GM04503 (cell line): ENCODE measurements at places on chromosomes 3 and 15.

- DNase-seq = no peak
These were observed 272.1 kb downstream of the SI start for GRCh38 chr3:164806188-164806587.

- DNase-seq = no peak
These were observed 25.3 kb downstream of the PLA2G4D start for GRCh38 chr15:42069025-42069424.

DNA sequence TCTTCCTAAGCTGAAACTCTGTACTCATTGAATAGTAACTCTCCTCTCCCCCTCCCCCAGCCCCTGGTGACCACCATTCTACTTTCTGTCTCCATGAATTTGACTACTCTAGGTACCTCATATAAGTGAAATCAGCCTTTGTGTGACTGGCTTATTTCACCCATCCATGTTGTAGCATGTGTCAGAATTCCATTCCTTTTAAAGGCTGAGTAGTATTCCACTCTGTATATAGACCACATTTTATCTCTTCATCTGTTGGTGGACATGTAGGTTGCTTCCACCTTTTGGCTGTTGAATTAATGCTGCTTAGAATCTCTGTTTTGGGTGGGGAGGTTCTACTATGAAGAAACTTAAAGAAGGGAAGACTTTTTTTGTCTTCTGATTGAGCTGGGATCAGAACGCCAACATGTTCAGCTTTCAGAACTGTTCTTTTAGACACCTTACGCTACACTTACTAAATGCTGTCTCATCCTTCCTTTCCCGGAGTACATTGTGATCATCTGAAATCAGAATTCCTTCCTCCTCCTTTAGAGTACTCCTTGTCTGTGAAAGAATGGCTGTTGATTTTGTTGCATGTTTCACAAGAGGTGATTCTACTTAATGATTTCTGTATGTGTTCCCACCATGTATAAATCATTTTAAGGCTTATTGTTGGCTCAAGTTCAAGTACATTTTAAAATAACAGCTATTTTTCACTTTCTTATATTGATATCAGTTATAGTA, 50.3 kb downstream of the MRPS25 start:
- no peak for DNase-seq

GRCh38 chr3:149640976-149641728, 16.7 kb downstream of the WWTR1 start:
- DNase-seq = no peak

DNA sequence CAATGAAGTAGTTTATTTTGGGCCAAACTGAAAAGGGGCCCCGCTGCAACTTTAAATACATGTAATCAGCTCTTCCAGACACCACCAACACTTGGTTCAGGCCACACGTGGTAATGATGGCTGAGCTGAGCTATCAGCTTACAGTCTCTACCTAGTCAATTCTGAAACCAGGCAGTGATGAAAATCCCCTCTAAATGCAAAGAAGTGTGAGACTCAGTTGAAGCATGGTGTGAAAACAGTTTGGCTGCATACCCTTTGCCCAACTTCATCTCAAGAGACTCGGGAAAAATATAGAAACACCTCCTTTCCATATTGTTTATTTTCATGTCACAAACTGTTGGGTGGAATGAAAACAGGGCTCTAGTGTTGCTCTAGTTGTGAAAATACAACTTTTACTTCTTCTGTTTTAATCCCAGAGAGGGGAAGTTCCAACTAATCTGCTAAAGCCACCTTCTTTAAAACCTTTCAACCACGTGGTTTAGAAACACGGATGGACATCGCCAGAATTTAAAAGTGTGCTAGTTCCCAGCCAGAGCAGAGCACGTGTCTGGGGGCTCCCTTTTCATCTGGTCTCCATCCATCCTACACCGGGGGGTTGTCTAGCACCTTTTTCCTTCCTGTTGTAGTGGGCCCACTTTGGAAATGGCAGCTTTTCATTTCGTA, 229.1 kb downstream of the EPHB1 start:
- no peak for DNase-seq

DNA sequence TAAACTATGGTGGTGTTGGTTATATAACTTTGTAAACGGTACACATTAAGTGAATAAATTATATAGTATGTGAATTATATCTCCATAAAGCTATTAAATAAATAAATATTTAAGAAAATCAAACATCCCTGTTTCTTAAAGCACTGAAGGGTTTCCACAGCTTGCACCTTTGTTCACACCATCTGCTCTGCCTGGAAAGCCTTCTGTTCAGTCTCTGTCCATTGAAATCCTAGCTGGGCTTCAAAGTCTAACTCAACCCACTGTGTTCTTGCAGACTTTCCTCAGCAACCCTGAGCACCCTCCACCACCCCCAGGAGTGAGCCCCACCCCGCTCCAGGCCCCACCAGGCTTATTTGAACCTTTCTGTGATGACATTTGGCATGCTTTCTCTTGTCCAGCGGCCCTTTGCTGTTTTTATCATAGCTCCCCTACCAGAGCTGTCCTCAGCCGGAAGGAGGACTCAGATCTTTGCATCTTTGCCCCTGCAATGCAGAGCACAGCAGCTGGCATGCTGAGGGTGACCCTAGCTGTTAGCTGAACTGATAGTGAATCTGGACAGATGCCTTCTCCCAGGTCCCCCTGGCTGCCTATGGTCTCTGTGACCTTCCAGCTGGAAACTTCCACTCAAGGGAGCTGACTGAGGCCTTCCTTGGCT, 105.2 kb downstream of the DAPK2 start:
- DNase-seq = no peak

- DNase-seq = peak; percentile 37
These were observed 56.5 kb upstream of the NTRK3 start for GRCh38 chr15:88312941-88313579.

DNA sequence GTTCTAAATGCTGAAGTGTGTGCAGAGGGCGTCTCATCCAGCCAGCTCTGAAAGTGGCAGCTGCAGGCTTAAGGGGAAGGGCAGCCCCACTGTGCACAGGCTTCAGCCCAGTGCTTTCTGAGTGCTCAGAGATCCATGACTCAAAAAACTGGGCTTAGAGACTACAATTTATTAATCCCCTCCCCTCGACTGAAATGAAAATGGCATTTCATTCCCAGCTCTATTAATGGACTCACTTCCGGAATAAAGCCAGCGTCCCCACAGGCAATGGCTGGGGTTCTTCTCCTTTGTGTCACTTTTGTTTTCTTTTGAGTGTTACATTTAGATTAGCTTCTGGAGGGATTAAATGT, 55.5 kb upstream of the PLXNA1 start:
- DNase-seq = no peak

DNA sequence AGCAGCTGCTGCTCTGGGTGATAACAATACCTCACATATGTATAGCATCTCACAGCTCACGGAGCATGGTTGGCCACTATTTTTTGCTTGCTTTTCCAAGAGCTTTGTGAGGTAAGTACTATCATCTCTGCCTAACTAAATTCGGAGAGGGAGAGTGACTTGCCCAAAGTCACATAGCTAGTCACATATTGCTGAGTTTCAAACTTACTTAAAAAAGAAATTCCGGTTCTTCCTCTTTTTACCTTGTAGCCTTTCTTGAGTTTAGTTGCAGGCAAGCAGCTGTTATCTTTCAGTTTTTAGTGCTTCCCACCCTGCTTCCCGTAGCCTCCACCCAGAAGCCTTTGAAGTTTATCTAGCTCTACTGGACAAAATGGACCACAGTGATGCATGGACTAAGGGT, 309.2 kb downstream of the PDCD6IP start:
- no peak for DNase-seq

DNA sequence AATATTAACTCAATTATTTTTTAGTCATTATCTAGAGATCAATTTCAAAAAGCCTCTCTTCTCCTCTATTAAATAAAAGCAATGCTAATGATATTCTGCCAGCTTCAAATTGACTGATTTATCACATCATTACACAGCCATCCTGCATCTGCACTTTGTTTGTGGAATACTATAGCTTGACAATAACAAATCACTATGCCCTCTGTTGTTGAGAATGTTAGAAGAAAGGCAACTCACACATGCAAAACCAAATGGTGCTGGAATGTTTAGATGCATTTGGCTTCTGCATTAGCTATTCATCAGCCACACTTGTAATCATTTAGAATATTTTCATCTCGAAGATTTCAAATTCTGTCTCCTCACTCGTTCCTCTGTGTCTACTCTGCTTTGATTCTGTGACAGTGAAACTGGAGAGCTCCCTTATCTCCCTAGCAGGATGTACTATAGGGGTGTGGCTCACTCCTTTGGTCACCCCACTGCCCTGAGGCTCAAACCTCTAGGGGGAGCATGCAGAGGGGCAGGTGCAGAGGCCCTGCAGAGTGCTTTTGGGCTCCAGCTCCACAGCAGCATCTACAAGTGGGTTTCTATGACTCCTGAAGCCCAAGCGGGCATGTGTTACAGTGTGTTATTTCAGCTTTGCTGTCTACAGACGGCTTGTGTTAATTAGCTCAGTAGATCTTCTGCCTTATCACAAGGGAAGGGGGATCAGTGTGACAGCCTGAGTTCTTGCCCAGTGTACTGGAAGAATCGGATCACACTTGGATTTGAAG, 454.1 kb upstream of the BCHE start:
- DNase-seq = no peak

GRCh38 chr3:29605845-29606244, 325.0 kb downstream of the RBMS3 start:
- no peak for DNase-seq

- no peak for DNase-seq
These were observed 370.7 kb upstream of the RARB start for GRCh38 chr3:25057379-25057778.

- DNase-seq = no peak
These were observed 48.7 kb downstream of the BFSP2 start for GRCh38 chr3:133448478-133449122.

DNA sequence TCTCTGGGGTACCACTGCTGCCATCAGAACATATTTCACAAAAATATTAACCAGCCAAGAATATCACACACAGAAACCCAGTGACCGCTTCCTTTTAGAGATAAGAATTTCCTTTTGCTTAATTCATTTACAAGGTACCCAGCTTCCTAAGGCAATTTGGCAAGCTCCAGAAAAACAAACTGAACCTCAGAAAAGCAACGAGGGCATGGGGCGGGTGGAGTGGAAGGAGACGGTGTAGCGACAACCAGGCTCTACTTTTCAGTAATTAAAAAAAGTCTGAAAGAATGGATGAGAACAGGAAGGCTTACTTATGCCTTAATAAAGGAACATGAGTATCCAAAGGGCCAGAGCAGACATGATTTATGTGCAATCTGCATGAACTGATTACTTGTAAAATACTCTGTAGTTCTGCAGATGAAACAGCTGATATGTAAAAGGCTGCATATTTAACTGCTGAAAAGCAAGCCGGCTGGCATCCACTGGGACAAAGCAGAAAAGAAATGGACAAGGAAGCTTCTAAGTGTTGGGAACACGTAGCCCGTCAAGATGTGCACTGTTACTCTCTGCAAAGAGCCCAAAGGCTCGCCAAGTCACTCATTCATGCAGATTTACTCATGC, 18.6 kb downstream of the RFTN1 start:
- no peak for DNase-seq

GRCh38 chr3:128665362-128666021, 14.9 kb upstream of the RPN1 start:
- DNase-seq = no peak

DNA sequence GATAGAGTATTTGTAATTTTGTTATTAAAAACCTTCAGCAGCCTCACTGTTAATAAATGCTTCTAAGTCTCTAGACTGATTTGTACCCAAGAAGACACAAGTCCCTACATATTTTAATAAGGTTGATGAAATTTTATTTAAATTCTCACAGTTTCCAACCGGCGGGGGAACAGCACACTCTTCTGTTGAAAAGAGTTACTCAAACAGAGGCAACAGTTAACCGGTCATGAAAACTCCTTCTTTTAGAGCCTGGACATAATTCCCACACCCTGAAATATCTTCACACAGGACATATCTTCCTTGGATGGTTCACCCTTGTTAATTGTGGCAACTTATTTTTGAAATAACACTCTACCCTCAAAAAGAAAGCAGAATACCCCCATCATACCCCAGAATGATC, 278.8 kb downstream of the FOXP1 start:
- DNase-seq = no peak

GRCh38 chr3:56974247-56974930, 86.1 kb upstream of the SPATA12 start:
- no peak for DNase-seq

DNA sequence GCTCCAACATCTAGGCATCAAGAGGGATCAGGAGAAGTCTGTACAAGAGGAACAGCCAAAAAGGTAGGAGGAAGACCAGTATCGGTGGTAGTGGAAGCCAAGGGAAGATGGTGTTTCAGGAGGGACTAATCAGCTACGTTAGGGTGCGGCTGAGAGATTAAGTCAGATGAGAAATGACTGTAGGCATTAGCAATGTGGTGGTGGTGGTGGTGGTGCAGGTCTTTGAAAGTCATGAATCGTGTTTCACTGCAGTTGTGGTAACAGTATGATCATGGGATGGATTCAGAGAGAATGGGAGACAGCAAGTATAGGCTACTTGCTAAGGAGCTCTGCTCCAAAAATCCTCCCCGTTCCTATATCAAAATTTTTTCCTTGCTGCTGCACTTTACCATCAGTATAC, 35.5 kb downstream of the ASTE1 start:
- DNase-seq = no peak

- DNase-seq = peak; percentile 62
These were observed 174.7 kb downstream of the IGF1R start for GRCh38 chr15:98823012-98823458.

GRCh38 chr15:90046911-90047392, 45.8 kb downstream of the ZNF710 start:
- no peak for DNase-seq

- DNase-seq = peak; percentile 24
These were observed 824.7 kb upstream of the NECTIN3 start for GRCh38 chr3:110246796-110247376.

DNA sequence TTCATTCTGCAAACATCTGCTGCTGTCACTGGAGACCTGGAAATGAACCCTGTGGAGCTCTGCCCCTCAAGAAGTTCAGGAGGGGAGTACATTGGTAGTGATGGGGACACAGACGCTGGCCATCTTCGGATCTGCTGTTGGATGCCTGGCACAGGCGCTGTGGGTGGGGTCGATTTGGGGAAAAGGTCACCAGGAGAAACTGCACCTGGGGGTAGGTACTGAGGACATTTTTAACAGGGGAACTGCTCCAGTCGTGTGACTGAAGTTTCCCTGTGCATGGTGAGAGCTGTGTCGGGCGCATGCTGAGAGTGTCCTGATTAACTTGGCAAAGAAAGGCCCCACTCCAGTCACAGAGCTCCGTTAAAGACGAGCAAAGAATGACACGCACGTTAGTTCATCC, 3.4 kb downstream of the UROC1 start:
- DNase-seq = no peak

- no peak for DNase-seq
These were observed 164.9 kb upstream of the IL12A start for GRCh38 chr3:159823780-159824179.

- no peak for DNase-seq
These were observed at the start of gene SLC6A20 for GRCh38 chr3:45795882-45796765. TSS of gene SLC6A20 (minus strand) at chr3:45796536. CDS start at chr3:45796419, 117 bp downstream.

- no peak for DNase-seq
These were observed 1007.7 kb upstream of the SEMA6D start for GRCh38 chr15:46709460-46710083.

- no peak for DNase-seq
These were observed 13.6 kb downstream of the LXN start for GRCh38 chr3:158658889-158659288.
